ENCODE measurements at places on chromosomes 2 and 18. TPM values are rescaled to one million over a fixed set of nuclear protein-coding genes. Genes with fewer than 3 reads are reported as not detected.

GRCh38 chr18:58221060-58221725, 177.2 kb downstream of the NEDD4L start:
- DNase-seq = no peak

DNA sequence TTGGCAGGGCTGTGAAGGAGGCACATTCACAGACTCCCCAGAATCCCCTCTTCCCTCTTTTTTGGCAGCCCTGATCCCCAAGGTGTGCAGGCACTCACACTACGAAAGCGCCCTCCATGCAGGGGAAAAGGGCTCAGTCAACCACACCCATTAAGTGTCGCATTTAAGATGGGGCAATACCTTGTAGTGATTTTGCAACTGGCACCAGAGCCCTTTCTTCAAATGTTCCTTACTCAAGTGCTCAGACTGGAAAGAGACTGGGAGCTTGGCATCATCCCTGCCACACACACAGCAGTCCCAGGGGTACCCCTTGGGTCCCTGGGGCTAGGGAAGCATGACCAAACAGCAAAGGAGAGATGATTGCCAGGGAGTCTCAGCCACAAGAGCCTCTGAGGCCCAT, 190.1 kb downstream of the HAUS1 start:
- no peak for DNase-seq

DNA sequence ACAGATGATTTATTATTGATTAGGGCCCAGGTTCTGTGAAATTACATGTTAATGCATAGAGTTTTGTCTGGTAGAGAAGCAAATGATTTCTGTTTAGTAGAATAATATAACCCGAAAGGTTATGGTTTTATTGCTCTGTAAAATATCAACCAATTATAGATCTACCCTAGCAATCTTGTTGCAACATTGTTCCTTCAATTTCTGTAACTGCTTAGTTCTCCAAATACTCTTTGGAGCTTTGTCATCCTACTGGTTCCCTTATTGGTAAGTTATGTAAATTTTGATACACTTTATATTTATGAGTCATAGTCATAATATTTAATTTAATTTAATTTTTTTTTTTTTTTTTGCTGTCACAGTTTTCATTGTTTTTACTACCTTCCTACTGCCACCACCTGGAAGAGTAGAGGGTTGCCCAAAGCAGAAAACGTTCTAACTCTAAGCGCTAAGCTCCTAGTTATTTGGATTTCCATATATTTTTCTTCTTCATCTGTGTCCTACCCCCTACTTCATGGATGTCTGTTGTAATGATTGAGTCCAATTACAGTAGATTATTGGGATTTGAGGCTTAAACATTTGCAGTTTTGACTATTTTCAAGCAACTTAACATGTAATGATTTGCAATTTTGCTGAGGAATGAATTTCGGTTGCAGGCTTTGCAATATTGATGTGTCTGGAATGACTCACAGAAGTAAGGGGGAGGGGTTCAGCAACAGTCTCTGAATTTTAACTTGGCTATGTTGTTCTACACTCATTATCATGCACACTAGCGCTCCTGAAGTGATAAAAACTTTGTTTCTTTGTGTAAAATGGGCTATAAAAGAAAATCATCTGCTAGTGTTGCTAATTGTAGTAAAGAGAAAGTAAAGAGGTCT, 51.1 kb downstream of the NABP1 start:
- no peak for DNase-seq

DNA sequence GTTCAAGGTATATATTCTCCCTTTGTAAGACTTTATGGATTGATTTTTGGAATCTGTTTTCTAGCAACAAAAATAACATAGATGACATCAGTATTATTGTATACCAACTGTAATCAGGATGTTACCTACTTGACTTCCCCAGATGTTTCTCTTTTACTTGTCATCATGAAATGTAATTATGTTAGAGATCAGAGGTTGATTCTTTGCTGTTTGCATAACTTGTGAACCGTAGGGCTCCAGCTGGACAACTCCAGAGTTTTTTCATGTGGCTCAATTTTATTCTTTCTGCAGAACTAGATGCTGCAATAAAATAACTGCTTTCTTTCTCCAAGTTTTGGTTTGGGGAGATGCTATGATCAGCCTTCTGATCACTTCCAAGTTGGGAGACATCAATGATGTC, 58.1 kb downstream of the SPOPL start:
- DNase-seq = no peak

The CETN1 gene
- total RNA-seq = not detected

DNA sequence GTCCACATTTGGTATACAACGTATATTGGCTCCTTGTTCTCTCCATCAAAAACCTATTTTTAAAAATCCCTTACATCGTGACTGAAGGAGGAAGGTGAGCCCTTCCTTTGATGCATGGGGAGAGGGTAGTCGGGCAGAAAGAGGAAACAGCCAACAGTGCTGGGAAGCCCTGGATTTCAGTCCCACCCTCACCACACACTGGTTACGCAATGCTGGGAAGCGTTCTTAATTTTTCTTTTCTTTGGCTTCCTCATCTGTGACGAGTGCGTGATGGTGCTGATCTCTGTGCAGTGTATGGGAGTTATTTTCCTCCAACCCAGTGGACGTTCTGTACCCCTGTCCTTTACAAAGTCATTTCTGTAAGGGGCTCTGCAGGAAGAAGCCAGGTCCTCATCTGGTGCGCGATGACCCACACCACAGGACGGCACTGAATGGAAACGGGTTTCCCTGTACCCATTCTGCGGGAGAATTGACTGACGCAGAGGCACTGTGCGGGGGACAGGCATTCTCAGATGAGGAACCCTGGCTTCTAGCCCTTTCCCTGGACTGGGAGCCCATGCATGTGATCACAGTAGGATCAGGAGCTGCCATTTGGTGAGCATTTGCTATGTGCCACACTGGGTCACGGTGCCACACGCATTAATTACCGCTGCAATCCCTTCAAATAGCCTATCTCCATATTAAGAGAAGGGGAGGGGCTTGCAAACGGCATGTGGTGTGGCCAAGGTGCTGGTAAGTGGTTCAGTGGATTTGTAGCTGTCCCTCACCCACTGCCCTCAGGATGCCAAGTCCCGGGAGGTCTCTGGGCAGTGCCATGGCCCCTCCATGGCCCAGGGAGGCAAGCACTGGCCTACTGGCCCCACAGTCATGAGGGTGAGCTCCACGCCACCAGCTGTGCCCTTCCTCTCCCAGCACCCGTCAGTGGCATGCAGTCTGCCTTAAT, 4.3 kb downstream of the COLEC11 start:
- no peak for DNase-seq

- no peak for DNase-seq
These were observed 140.0 kb upstream of the ST6GAL2 start for GRCh38 chr2:107025869-107026380.

DNA sequence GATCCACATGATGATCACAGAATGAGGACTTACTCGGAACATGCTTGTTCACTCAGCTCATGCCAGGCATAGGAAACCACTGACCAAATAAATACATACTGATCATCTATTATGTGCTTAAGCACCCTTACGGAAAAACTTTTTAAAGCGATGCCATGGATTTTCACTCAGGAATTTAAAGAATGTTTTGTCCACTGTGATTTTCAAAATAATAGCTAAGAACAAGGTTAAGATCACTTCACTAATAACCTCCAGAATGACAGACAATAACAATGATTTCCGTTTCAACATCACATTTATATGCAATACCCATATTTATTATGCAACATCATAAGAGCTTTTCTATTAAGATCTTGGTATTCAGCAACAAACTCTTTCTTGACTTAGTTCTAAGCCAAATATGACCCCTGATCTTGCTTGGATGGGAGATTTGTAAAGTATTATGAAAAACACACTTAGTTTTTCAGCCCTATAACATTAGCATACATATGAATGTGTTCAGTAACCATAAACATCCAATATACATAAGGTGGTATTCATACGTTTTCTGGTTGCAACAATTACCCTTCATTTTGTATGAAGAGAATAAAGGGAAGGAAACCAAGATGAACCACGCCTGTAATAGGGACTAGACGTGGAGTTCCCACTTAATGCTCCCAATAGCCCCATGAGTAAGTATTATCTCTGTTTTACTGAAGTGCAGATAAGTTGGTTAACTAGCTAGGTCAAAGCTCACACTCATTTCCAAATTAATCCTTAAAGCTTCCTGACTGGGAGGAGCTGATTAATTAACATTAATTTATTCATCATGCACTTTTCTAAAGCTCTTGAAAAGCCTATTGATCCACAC, 1.9 kb downstream of the CD302 start:
- DNase-seq = no peak

- no peak for DNase-seq
These were observed 85.4 kb downstream of the STPG4 start for GRCh38 chr2:47069628-47070154.

Measured in cerebellum (tissue), 4 donors.